Esophagus muscularis mucosa (tissue), 4 donors: ENCODE measurements at places on chromosomes 1 and 21.

- DNase-seq, result peak; percentile 97
These were observed 11.3 kb upstream of the RIPK4 start for GRCh38 chr21:41777951-41778815.

DNA sequence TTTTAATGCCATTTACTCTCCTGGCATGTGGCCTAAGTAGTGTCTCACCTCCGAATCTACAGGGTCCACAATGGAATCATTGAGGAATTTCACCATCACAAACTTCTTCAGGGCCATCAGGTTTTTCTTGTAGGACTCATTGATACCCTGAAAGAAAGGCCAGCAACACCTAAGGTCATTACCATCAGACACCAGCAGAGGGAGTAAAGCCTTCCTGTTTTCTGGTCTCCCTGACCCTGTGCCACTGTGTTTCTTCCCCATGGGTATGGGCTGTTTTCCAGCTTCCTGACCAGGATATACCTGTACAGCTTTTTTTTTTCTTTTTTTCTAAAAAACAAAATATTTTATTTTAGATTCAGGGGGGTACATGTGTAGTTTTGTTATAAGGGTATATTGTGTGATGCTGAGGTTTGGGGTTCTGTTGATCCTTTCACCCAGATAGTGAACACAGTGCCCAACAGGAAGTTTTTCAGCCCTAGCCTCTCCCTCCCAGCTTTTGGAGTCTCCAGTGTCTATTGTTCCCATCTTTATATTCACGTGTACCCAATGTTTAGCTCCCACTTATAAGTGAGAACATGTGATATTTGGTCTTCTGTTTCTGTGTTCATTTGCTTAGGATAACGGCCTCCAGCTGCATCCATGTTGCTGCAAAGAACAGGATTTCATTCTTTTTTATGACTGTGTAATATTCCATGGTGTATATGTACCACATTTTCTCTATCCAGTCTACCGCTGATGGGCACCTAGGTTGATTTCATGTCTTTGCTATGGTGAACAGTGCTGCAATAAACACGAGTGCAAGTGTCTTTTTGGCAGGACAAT, 18.3 kb downstream of the PPT1 start:
- no peak for DNase-seq

DNA sequence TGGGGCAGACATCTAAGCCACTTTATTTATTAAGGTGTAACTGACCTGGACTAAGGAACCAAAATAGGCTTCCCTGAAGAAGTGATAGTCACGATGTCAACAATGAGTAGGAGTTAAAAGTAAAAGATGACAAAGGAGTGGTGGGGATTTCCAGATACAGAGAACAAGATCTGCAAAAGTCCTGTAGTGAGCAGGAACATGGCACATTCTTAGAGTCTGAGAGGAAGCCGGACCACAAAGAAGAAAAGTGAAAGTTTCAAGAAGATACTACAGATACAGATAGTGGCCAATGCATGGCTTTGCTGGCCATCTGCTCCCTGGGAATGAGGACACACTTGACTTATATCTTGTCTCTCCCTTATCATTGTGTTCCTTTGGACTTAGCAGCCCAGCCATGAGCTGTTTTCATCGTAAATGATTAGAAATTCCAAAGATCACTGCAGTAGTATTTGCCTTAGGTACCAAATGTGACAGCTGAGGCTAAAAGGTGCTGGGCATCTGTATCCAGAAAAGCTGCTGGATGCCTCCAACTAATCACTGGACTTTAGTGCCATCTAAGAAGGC, 302.4 kb upstream of the NR5A2 start:
- DNase-seq, result no peak

- no peak for DNase-seq
These were observed 2.6 kb downstream of the NDC1 start for GRCh38 chr1:53835491-53835890.

DNA sequence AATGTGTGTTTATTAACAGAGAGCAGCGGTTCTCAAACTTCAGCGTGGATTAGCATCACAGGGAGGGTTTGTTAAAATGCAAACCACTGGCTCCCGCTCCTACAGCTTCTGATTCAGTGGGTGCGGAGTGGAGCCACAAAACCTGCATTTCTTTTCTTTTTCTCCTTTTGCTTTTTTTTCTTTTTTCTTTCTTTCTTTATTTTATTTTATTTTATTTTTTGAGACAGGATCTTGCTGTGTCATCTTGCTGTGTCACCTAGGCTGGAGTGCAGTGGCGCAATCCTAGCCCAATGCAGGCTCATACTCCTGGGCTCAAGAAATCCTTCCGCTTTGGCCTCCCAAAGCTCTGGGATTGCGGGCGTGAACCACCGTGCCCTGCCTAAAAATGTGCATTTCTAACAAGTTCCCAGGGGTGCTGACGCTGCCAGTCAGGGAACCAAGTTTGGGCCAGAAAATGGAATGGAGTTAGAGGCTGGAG, 20.9 kb upstream of the SLC1A7 start:
- DNase-seq, result peak; percentile 66

DNA sequence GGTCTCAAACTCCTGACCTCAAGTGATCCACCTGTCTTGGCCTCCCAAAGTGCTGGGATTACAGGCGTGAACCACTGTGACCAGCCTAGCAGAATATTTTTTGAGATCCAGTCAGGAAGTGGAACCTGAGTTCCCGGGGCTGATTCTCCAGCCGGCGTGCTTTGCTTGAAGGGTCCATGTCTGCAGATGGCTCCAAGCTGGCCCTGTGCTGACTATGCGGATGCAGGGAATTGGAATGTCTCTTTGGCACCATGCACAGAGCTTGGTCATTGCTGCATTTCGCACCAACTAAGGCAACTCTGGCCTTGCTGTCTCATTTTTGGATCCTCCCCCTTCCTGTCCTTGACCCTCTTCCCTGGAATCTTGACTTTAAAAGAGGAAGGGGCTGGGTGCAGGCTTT, 28.1 kb downstream of the ARHGEF10L start:
- DNase-seq, result no peak

DNA sequence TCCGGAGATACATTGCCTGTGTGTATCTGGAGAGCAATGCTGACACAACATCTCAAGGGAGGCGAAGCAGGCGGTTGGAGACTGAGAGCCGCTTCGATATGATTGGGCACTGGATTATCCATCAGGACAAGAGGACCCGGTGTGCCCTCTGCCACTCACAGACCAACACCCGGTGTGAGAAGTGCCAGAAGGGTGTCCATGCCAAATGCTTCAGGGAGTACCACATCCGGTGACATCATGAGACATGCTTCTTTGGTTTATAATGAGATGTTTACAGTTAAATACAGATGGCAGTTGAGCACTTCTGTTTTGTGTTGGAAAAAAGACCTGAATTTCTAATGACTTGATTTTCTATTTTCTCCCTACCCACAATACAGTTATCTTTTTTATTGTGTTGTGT, 12.1 kb downstream of the PGBD2 start:
- no peak for DNase-seq

DNA sequence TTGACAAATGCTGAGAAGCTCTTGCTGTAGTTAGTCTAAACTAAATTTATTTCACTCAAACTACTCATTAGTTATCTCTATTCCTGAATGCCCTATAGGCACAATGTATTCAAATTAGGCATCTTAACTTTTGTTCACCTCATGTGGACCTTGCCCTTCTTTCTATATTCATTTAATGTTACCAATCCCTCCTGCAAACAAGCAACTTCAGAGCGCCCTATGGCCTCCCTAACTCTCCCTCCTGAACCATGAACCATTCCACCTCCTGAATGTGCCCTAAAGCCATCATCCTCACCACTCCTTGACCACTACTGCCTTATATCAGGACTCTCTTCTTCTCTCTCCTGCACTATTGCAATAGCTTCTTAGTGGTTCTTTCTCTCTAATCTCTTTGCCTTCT, 34.8 kb upstream of the SAMD13 start:
- DNase-seq, result no peak

- DNase-seq, result no peak
These were observed 90.0 kb upstream of the TLR5 start for GRCh38 chr1:223233019-223233409.

- DNase-seq, result no peak
These were observed 51.8 kb upstream of the SLC16A1 start for GRCh38 chr1:113007706-113008364.

GRCh38 chr1:6440198-6441126, 15.9 kb downstream of the ESPN start:
- no peak for DNase-seq

DNA sequence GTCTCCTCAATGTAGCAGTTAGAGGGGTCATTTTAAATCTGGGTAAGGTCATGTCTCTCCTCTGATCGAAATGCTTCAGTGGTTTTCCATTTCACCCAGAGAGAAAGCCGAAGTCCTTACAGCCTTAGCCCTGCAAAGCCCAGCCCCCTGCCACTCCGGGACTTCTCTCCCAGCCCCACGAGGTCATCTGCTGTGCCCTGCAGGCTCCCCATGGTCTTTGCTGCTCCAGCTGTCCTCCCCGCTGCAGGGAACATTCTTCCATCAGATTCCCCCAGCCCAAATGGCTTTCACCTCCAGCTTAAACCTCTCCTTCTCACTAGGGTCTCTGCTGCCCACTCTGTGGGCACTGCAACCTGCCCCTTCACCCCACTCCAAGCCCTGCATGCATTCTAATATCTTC, 626.5 kb downstream of the NPHP4 start:
- DNase-seq, result no peak
